ENCODE measurements at places on chromosomes 2 and 18.

- no peak for DNase-seq
Observed at GRCh38 chr2:64998658-64999061, 9.5 kb downstream of the SLC1A4 start.

DNA sequence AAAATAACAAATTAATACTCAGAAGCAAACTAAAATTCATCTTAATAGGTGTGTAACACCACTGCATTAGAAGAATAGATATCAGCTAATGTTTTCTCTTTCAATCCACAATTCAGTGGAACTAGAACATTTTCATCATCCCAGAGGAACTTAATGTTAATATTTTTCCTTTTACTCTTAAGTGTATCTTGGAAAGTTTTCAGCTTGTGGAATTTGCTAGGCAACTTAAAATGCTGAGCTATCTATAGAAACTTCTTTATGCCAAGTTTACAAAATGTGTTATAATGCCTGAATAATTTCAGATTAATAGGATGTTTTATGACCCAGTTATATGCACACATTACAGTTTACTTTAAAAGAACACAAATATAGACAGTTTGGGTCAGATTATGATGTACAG, 86.6 kb upstream of the FAM237A start:
- DNase-seq, result no peak

DNA sequence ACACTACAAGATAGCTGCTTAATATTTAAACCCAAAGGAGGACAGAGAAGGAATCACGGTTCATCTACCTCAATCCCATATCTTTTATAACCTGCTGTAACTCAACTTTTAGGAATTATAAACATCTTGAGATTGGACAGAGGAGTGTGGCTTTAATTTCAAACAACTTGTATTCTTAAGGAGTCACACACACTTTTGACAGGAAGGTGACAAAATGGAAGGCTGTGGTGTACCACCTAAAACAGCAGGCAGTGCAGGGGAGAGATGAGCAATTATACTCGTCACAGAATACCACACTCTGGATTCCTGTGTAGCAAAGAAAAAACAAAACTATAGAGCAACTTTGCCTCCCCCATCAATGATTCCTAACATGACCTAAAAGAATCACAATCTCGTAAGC, 194.8 kb downstream of the ZEB2 start:
- DNase-seq, result no peak

GRCh38 chr2:176496761-176497160, 227.5 kb downstream of the MTX2 start:
- DNase-seq, result no peak
